ENCODE measurements at places on chromosomes 11 and 22.

GRCh38 chr11:2701230-2701629 lies 1.4 kb upstream of the KCNQ1OT1 start:
- no peak for DNase-seq

GRCh38 chr22:23233752-23234408 lies 53.6 kb downstream of the BCR start:
- no peak for DNase-seq

DNA sequence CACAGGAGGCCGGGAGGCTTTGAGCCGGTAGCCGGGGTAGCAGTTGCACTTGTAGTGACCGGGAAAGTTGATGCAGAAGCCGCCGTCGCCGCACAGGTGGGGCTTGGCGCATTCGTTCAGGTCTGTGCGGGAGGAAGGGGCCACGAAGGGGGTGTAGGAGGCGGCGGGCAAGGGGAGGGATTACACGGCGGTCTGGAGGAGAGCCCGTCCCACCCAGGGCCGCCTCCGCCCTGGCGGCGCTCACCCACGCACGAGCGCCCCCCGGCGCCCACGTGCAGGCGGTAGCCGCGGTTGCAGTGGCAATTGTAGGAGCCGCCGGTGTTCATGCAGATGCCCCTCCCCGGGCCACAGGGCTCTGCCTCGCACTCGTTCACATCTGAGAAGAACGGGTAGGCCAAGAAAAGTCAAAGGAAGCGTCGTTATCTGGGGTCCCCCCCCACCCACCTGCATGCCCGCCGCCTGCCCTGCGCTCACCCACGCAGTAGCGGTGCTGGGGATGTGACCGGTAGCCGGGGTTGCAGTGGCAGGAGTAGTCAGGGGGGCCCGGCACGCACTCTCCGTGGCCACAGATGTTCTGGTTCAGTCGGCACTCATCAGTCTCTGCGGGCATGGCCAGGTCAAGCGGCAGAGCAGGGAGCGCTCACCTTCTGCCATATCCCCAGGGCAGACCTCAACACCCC lies 10.6 kb downstream of the LTBP3 start:
- no peak for DNase-seq

DNA sequence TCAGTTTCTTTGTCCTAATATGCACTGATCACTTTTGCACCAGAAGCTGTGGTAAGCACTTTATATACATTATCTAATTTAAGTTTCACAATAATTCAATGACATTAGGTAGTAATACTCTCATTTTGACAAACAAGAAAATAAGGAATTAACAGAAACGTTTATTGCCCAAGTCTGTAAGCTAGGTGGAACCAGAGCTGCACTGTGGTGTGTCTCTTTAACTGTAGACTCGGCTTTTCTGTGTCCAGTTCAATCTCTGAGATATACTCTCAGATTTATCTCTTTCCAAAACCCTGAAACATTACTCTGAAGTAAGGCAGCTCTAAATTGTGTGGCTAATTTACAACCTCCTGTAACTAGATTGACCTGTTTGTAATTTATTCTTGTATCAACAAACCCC lies 101.1 kb downstream of the MUC15 start:
- no peak for DNase-seq

GRCh38 chr11:66361502-66361941 lies 10.0 kb downstream of the SLC29A2 start:
- DNase-seq = no peak

GRCh38 chr11:90134478-90135003 lies at the start of gene NAALAD2:
TSS of gene NAALAD2 (plus strand) at chr11:90134663. CDS start at chr11:90134759, 96 bp downstream.
- no peak for DNase-seq

- DNase-seq = no peak
Measured at GRCh38 chr11:13229711-13230318, 47.8 kb upstream of the BMAL1 start.

DNA sequence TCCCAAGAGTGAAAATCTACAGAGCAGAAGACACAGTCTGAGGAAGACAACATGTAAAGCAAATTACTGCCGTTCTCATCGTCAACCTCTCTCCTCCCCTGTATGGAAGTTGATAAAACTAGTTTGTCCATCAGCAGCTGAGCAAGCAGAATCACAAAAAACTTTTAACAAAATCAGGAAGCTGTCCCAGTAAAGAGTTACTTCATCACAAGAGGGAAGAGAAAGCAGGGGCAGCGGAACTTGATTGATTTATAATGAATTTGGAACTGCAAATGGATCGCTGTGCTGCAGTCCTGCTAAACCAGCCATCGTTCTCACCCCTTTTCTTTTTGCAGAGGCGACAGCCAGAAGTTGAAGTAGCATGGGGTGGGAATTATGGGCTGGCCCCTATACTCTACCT lies 13.7 kb upstream of the UCP3 start:
- DNase-seq = no peak

DNA sequence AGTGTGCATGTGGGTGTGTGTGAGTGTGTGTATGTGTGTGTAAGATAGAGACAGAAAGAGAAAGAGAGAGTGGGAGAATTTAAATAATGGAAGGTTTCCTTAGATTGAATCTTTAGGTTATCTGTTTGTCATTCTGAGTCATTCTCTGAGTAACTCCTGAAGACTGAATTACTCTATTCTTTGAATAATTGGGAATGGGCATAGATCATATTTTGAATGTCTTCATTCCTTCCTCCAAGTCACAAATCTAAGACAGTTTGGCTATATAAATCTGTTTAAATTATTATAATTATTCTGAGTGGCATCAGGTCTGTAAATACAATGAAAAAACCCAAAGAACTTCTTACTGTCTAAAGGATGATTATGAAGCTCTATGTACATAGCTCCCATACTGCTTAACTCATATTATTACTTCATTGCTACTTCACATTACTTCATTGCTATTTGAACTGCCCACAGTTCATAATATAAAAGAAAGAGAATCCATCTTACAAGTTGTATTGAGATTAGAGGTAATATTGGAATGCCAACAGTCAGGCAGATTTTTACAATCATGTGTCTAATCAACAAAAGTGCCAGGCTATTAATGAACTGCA lies 346.6 kb upstream of the CCDC179 start:
- no peak for DNase-seq

GRCh38 chr22:35231585-35232084 lies 25.7 kb upstream of the HMGXB4 start:
- DNase-seq = peak; percentile 18

DNA sequence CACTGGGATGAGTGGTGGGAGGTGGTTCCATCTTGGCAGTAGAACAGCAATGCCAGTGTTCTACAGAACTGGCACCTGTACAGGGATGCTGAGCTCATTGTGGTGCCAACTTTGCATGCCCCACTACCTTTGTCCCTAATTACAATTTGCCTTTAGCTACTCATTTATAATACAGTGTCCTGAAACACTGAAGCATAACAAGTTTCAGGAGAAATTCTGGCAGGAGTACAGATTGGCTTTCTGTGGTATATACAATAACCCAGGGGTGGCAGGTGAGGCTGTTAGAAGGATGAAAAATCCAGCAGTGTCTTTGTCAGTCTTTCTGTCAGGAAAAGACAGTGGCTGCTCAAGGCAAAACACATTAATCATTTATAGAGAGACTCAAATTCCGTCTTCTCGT lies 240.3 kb downstream of the FAM76B start:
- peak; percentile 20 for DNase-seq

GRCh38 chr11:69203901-69204245 lies 48.1 kb downstream of the SMIM38 start:
- DNase-seq = no peak

DNA sequence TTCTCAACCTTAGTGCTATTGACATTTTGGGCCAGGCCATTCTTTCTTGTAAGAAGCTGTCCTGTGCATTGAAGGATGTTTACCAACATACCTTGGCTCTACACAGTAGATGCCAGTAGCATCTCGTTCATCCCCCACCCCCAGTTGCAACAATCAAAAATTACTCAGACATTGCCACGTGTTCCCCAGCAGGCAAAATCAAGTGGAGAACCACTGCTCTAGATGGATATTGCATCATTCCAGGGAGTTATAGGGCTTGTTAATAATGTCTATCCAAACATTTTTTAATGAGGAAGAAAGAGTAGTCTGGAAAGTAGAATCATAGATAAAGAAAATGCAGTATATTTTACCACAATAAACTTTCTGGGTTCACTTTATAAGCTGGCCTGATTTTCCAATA lies 64.1 kb downstream of the PRMT3 start:
- DNase-seq = no peak

- no peak for DNase-seq
Measured at GRCh38 chr11:37861671-37862070, 1263.6 kb upstream of the RAG2 start.

DNA sequence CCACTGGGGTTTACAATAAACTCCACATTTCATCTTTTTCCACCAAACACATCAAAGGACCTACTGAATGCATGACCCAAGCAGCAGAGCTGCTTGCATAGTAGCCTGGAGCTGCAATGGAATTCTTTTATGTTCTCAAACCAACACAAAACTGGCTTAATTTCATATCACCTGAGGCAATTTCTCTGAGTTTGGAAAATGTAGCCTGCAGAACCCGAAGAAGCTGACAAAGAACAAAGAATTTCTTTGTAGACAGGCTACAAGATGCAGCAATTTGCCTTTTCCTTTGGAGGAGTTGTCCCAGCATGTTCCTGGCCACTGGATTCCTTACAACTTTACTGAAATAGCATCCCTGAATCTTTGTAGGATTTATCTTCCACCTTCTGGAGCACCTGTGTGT lies 5.5 kb upstream of the TECTA start:
- no peak for DNase-seq

DNA sequence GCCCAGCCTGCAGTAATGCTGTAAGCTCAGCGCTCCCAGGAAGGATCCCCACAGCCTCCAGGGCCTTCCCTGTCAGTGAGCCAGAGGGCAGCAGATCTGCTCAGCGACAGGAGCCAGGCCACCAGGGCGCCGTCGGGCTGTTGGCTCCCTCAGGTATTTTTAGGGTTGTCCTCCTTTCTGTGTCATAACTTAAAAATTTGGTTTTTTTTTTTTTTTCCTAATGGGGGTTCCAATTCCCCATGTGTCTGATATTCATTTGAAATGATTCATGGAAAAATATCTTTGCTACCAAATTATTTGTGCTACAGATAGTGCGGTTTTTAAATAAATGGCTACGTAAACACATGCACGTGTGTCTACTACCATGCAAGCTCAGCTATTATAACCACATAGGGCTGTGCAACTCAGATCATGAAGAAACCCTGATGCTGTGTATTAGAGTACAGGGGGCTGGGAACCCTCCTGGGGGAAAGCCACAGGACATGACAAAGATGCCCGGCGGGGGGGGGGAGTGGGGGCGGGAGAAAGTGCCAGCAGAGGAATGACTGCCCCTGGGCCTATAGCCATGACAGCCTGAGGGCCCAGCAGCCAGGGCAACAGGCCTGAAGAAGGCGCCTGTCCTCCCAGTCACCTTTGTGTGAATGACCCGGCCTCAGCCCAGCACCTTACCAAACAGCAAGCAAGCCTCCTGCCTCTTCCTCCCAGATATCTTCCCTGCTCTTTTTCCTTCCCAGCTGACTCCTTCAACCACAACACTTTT lies 89.3 kb downstream of the NAT10 start:
- no peak for DNase-seq

GRCh38 chr11:19352072-19352770 lies 111.5 kb upstream of the E2F8 start:
- DNase-seq = no peak

GRCh38 chr11:1510928-1511327 lies 24.3 kb upstream of the MOB2 start:
- DNase-seq = no peak

GRCh38 chr11:16853859-16854258 lies 115.4 kb downstream of the C11orf58 start:
- no peak for DNase-seq

DNA sequence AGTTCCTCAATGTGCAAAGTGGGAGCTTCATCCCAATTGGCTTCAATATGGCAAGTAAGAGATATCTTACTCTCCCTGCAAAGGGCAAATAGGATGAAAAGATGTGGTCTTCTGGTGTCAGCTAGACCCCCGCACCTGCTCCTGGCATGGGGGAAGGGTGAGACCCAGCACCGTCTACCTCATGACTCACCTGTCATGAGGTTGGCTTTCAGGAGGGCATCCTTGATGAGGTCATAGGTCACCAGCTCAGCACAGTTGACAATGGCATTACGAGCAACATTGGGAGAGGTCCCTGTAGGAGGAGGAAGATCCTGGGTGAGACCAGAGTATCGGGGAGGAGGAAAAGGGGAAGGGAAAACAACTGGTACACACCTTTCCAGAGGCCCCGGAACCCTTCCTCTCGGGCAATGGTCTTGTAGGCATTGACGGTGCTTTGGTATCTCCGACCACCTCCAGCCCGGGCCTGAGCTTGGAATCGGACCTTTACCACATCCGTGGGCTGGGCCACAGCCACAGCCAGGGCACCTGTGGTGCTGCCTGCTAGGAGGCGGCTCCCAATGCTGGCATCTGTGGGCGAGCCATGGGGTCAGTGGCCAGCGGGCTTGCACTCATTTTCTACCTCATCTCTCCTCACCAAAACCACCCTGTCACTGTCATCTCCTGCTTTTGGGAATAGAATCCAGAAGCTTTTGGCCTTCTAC lies 6.0 kb downstream of the UCP2 start:
- DNase-seq = no peak

- peak; percentile 73 for DNase-seq
Measured at GRCh38 chr11:119168471-119169281, at the start of gene NLRX1. TSS of gene NLRX1 (plus strand) at chr11:119168725. CDS start at chr11:119171404, 2,679 bp downstream.

DNA sequence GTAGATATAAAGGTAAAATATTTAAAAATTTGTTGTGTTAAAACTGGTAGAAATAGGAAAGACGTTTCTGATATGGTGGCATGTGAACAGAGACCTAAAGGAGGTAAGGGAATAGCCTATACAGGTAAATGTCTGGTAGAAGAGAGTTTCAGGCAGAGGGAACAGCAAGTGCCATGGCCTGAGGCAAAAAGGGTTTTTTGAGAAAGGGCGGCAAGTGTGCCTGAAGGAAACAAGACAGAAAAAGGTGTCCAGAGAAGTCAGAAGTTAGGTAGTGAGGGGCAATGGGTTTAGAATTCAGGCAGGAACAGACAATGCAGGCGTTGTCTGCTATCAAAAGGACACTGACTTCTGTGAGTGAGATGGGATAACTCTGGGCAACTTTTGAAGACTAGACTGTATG lies 339.7 kb downstream of the DYNC2H1 start:
- no peak for DNase-seq
